IgD-negative memory B cell (primary cell): ENCODE measurements at places on chromosomes 6 and 20. TPM values are rescaled to one million over a fixed set of nuclear protein-coding genes. Genes with fewer than 3 reads are reported as not detected.

The MDFI gene
- not detected for polyA plus RNA-seq

The TCF15 gene
- polyA plus RNA-seq, result not detected

The GNL1 gene
- polyA plus RNA-seq, result 46.1 TPM

The TCFL5 gene
- 1.2 TPM for polyA plus RNA-seq

The MYCT1 gene
- not detected for polyA plus RNA-seq

The RIPPLY2 gene
- not detected for polyA plus RNA-seq

The MRPL18 gene
- 108 TPM for polyA plus RNA-seq

The TSBP1 gene
- 0.13 TPM for polyA plus RNA-seq

The NRSN1 gene
- not detected for polyA plus RNA-seq
